Skin of body (tissue), 3 donors: ENCODE measurements at places on chromosomes 11 and 22.

DNA sequence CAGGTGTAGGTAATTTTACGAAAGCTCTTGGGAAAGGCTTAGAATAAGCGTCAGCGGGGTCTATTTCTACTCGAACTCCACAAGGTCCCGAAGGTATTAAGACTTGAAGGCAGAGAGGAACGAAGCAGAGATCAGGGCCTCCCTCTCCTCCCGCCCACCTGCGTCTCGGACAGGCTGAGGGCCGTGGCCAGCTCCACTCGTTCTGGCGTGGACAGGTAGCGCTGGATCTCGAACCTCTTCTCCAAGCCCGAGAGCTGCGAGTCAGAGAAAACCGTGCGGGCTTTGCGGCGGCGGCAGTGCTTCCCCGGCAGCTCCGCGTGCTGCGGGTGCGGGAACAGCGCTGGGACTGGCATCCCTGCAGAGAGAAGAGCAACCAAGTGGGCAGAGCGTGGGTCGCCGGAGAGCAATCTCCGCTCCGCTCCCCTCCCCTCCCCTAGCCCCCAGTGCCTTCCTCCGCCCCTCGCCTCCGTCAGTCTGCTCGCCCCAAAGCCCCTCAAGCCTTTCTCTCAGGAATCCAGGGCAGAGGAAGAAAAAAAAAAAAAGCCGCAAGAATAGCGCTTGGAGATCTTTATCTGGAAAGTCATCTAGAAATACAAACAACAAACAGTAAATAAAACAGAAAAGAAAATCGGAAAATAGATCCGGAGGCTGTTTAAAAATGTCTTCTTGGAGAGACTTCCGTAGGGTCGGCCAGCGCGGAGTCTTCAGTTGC lies 2.4 kb downstream of the BSX start:
- DNase-seq, result no peak

GRCh38 chr11:110096496-110096895 lies 3.3 kb downstream of the ZC3H12C start:
- DNase-seq, result no peak

GRCh38 chr22:19748991-19749664 lies 11.4 kb upstream of the TBX1 start:
- no peak for DNase-seq

DNA sequence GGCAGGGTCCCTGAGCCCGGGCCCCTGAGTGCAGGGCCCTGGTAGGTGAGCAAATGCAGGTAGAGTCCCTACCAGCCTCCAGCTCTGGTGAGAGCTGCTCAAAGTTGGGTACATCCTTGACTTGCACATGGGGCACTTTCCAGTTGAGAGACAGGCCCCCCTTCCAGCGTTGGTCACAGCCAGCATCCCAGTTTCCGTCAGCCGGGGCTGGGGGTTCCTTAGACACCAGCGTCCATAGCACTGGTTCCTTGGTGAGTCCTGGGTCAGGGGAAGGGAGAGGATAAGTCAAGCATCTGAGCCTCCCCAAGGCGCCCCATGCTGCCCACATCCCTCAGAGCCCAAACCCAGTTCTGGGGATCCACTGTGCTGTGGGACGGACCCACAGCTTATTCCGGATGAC lies 5.6 kb downstream of the PNPLA5 start:
- no peak for DNase-seq

DNA sequence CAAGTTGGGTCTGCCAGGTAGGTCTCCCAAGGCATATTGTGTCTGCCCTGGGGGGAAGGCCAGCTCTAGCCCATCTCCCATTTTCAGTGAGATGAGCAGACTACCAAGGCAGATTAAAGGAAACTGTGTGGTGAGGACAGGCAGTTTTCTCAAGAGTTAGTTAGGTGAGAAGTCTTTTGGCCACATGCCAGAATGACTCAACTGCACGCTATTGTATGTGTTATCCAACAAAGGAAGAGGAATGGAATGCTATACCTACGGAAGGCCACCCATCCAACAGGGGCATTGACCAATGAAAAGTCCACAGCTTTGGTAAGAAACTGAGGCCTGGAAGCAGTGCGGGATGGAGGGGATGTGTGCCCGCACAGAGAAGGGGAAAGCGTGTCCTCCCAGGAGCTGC lies 941.7 kb downstream of the NTM start:
- no peak for DNase-seq

DNA sequence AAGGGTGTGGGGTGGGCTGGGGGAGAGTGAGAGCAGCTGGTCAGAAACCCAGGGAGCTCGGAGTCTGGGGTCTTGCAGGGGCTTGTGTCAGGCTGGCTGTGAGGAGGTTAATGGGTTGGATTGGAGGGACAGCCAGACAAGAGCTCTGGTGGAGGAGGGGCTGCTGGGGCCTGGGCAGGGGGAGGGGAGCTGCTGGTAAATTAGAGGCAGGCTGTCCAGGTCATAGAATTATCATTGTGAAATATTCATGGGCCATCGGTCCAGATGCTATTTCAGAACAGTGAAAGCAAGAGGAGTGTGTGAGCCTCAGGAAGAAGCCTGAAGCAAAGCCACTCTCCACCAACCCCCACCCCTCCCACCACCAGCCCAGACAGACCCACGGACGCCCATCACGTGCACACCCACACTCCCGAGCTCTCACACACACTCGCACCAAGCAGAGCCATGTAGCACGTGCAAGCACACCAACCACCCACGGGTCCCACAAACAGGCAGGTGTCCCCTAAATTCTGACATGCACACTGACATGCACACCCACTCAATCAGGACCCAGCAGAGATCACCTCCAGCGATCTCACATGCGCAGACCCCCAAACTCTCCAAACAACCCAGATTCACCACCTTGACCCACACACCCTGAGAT lies 18.8 kb downstream of the RTN4RL2 start:
- no peak for DNase-seq

DNA sequence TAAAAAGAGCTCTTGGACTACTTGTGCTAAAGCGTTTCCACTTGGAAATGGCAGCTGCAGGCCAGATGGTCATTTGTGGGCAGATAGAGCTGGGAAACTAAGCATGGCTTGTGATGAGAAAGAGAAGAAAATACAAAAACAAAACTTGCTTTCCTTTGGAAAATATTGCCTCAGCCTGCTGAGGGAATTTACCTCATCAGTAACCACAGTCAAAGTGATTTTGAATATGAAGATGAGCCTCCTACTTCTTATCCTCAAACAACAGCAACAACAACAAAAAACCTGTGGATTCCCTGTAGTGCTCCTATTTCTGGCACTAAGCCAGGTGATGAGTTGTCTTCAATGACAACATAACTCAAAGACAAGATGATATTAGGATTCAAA lies 62.7 kb upstream of the FIBIN start:
- peak; percentile 90 for DNase-seq
